ENCODE measurements at places on chromosomes 7 and 10.

DNA sequence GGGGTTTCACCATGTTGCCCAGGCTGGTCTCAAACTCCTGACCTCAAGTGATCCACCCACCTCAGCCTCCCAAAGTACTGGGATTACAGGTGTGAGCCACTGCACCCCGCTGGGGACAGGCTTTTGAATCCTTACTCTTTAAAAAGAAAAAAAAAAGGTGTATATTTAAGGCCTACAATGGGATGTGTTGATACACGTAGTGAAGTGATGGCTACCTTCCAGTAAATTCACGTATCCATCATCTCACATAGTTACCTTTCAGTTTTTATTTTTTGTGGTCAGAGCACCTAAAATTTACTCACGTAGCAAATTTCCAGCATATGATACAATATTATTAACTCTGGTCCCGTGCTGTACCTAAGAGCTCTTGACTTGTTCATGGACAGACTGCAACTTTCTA is 119.5 kb upstream of the INSYN2A start:
- DNase-seq = no peak

- no peak for DNase-seq
Observed at GRCh38 chr7:128714701-128715495, 24.3 kb upstream of the CALU start.

- no peak for DNase-seq
Observed at GRCh38 chr7:132486274-132486610, 90.0 kb downstream of the PLXNA4 start.

DNA sequence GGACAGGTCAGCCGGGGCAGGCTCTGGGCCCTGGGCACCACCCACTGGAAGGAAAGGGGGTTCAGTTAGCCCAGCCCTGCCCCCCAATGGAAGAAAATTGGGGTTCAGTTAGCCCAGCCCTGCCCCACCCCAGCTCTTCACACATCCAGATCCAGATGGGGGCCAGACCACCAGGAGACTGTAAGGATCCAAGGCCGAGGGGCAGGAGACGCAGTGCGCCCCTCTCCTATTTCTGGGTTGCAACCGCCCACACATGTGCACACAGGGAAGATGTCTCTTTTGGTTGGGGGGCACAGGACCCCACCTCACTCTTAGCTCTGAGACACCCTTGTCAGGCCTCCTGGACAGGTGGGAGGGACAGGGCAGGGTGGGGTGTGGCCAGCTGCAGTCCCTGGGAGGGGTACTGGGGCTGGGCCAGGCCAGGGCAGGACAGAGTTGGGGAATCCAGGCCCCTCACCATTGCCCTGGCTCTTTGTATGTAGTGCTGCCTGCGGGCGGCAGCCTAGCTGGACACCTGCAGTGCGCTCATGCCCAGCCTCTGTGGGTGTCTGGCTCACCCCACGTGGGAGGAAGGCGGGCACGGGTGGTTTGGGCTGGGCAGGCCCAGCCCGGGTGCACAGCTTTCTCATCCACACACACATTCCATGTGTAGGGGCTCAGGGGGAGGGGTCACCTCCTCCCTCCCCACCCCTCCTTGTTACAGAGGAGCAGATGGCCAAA is 141.2 kb downstream of the LHPP start:
- no peak for DNase-seq

DNA sequence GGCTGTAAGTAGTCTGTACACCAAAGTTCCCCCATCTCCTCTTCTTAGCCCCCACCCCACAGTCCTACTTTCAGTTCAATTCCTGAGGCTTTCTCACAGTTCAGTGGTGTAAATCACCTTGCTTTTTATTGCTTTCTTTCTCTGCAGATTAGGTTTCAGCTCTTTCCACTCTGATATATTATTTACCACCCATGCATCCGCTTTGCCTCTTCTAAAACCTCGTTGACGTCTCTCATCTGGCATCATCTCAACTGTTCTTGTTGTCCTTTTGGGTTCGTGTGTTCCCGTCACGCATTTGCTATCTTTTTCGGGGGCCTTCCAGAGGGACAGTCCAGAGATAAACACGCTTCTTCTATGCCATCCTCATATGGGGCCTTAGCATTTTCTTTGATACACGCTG is 597.9 kb upstream of the DPP6 start:
- DNase-seq = no peak

- no peak for DNase-seq
Observed at GRCh38 chr10:48577158-48577557, 27.7 kb downstream of the ARHGAP22 start.

DNA sequence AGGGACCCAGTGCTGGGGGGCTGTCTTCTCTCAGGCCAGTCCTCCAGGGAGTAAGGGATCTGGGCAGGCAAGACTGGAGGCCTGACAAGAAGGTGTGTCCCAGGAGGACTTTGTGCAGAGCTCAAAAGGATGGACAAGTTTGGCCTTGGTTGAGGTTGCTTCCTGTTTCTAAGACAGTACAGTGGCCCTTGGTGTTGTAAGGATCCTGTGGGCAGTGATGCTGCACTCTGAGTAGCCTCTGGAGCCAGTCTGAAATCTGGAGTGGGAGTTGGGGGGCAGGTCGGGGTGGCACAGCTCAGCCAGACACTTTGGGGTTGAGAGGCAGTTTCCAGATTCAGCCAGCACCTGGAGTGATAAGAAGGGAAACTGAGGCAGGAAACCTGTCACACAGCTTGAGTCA is 139.2 kb upstream of the ZMIZ1 start:
- DNase-seq = no peak

DNA sequence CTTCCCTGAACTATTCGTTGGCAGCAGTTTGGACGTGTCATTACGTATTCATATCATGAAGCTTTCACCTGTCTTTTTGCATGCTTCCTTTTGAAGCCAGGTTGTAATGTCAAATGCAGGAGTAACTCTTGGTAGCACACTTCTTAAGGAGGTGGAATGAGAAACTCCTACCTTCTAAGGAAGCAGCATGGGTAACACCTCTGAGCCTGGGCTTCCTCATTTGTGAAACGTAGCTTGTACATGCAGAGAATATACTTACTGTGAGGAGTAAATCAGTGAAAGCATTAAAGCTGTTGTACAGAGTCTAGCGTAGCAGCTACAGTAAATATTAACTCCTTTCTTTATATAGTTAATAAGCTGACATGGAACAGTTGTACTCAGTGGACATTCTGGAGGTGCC is 21.1 kb downstream of the CUL1 start:
- DNase-seq = no peak

DNA sequence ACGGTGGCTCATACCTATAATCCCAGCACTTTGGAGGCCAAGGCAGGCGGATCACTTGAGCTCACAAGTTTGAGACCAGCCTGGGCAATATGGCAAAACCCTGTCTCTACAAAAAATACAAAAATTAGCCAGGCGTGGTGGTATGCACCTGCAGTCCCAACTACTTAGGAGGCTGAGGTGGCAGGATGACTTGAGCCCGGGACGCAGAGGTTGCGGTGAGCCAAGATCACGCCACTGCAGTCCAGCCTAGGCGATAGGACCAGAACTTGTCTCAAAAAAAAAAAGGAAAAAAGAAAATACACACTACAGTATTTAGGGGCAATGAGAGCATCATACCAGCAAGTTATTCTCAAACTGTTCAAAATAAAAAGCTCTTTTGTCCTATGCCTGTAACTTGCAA is 59.5 kb downstream of the ABI1 start:
- DNase-seq = no peak

DNA sequence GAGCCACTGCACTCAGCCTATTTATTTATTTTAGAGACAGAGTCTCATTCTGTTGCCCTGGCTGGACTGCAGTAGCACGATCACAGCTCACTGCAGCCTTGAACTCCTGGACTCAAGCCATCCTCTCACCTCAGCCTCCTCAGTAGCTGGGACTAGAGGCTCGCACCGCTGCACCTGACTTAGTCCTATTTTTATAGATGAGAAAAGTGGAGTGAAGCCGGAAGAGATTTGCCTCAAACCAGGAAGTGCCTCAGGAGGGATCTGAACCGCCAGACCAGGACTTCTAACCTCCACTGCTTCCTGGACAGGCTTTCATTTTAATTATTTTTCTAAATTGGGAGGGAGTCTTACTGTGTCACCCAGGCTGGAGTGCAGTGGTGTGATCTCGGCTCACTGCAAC is 17.5 kb upstream of the CLIP2 start:
- no peak for DNase-seq

- no peak for DNase-seq
Observed at GRCh38 chr7:13946181-13946580, 43.3 kb downstream of the ETV1 start.

DNA sequence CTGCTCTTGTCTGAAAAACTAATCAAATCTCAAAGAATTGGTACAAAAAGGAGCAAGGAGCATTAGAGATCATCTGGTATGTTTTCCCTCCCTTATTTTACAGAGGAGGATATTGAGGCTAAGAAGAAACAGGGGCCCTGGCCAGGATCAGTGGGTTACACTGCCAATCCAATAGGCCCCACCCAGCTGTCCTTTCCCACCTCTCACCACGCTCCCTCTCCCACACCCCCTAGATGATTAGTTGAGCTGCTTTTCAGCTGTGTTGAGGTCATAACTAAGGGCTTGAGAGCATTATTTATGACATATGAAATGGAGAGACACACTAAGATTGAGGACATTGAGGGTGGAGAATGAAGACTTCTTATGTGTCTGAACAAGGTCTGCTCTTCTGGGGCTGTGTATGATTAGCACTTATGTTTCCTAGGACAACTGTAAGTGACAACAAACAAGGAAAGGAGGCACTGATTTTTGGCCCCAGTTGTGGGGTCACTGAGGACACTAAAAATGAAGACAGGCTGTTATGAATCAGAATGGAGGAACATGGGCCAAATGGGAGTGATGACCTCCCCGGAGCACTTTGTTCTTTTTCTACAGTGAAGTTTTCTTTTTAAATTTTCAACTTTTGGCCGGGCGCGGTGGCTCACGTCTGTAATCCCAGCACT is 26.5 kb downstream of the VWA2 start:
- DNase-seq = no peak

- no peak for DNase-seq
Observed at GRCh38 chr10:53135213-53135896, 362.8 kb upstream of the MBL2 start.

GRCh38 chr7:128827971-128828711 is 2.1 kb upstream of the FLNC start:
- DNase-seq = no peak

All from stimulated activated CD4-positive, alpha-beta T cell treated with anti-CD3 and anti-CD28 coated beads, Interleukin-2, amount 100 ng/mL, for 48 hours (primary cell).